ENCODE measurements at places on chromosomes 7 and 10.

DNA sequence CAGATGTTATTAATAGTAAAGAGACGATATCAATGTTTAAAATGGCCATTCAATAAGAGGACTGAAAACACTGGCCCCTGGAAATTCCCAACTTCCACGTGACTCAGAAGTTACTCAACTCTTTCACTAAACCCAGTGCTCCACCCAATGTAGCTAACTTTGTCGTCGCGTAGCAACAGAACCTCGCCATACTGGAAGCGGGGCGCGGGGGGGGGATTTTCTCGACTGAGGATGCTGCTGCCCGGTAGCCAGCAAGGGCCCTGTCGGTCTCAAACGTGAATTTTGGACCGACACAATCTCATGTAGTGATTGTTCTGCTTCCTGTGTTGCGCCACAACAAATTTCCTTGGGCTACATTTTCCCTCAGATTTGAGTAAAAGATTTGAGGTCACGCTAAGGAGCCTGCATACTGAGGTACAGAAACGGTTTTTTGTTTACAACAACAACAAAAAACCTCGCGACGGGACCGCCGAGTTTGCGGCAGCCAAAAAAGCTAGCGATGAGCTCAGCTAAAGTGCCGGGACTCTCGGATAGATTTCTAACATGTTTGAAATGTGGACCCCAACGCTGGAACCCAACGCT lies 977 bp upstream of the SFR1 start:
- DNase-seq = peak; percentile 51

- DNase-seq = peak; percentile 90
Observed at GRCh38 chr10:78407009-78407711, 373.5 kb downstream of the RPS24 start.

DNA sequence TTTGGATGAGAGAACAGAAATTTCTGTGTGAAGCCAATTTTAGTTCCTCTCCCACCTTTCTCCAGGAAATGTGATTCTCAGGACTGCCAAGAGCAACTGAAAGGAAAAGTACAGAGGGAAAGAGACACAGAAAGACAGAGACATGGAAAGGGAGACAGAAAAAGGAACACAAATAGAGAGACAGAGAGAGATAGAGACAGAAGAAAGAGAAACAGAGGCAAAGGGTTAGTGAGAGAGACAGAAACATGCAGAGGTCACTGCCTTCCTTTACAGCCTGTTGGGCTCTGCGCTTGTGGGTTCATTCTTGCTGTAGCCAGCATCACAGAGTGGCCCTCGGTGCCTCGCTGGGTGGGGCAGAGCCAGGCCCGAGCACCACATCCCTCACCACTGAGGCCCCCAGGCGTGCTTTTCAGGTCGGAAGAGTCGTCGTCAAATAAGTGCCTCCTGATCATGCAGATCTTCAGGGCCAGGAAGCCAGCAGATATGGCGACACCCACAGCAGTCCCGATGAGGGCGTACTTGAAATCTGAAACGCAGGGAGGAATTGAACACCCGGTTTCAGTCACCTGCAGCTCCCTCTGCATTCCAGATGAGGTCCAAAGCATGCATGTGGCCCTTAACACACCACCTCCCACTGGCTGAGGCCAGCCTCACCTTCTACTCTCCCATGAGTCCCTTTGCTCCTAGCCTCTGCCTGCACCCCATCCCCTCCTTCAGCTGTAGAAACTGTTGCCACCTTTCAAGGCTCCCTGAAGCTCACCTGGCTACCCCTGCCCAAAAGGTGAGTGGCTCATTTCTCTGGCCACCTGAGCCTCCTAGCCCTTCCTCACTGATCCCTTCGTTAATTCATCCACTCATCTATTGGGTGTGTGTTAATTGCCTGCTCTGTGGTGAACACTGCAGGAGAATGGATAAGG lies 21.4 kb downstream of the TMEM273 start:
- DNase-seq = no peak

- DNase-seq = no peak
Observed at GRCh38 chr10:24277771-24278170, 68.8 kb downstream of the KIAA1217 start.

- no peak for DNase-seq
Observed at GRCh38 chr7:71472962-71473361, 341.0 kb downstream of the GALNT17 start.

- DNase-seq = no peak
Observed at GRCh38 chr10:119404719-119405519, 137.6 kb downstream of the RGS10 start.

- no peak for DNase-seq
Observed at GRCh38 chr7:22174574-22174953, 182.4 kb downstream of the RAPGEF5 start.

GRCh38 chr10:42984761-42985325 lies 92.0 kb upstream of the RET start:
- DNase-seq = no peak

GRCh38 chr7:142901426-142902259 lies 16.1 kb upstream of the TRPV6 start:
- DNase-seq = no peak

DNA sequence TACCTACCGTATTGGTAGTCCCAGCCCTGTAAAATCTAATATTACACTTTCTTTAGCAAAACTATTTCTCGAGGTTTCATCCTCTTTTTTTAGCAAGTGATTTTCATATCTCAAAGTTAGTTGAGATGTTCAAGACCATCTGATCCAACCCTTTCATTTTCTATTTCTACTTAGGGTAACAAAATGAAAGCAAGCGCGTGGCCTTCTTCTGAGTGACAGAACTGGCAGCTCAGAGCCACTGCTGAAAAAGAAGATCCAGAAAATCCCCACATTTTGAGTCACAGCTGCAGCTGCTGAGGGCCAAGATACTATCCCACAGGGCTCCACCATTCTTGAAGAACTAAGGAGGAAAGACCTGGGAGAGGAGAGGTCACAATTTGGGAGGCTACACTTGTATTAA lies 24.8 kb upstream of the ZNF800 start:
- no peak for DNase-seq

DNA sequence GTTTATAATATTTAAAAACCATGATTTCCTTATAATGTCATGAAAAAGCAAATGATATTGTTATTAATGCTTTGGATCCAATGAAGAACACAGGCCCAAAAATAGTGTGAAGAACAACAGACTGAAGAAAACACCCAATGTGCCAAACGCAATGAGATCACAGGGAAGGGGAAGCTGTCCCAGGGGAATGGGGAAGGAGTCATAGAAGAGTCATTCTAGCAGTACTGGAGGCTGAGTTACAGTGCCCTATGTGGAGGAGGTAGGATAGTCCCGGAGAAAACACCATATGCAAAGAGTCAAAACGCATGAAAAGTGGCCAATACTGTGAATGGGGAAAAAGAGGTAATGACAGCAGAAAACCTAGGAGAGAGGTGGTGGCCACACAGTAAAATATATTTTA lies 50.9 kb downstream of the TPK1 start:
- DNase-seq = no peak

DNA sequence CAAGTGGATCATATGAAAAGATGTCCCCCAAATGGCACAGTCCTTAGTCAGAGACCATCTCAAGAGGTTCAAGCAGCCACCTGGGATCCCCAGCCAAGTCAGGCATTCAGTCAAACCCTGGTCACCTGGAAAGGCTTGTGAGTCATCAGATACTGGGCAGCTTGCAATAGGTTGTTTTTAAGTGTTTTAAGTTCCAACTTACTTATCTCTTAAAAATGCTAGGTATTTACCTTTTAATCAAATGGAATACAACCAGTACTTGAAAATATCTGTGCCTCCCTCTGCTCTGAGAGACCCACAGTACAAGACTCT lies 262.2 kb downstream of the WDR11 start:
- no peak for DNase-seq

- DNase-seq = no peak
Observed at GRCh38 chr7:41996381-41997035, 240.5 kb downstream of the GLI3 start.

DNA sequence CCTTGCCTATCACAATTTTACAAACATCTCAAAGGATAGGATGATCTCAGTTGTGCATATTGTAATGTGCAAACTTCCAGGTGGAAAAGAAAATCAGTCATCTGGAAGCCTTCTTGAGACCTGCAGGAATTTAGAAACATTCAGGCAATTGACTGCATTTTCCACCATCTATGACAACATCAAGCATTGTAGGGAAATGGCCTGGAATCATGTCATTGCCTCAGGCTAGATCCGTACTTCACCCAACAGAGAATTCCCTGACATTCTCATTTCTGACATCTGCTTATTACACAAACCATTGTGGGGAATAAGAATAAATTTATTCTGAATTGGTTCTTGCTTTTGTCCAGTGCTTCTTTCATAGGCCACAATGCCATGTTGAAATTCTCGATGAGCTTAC lies 124.9 kb upstream of the NPVF start:
- DNase-seq = no peak
